ENCODE measurements at places on chromosomes 5 and 9.

DNA sequence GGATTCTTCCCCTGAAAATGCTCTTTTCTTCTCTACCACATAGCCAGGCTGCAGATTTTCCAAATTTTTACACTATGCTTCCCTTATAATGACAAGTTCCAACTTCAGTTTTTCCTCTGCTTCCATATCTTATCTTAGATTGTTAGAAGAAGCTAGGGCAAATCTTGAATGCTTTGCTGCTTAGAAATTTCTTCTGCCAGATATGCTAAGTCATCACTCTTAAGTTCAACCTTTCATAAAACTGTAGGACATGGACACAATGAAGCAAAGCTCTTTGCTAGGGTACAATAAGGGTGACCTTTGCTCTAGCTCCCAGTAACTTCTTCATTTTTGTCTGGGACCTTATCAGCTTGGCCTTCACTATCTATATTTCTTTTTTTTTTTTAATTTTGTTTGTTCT is 88.7 kb downstream of the NXNL2 start:
- DNase-seq: no peak

GRCh38 chr9:128406848-128407391 is 13.7 kb upstream of the CERCAM start:
- no peak for DNase-seq

DNA sequence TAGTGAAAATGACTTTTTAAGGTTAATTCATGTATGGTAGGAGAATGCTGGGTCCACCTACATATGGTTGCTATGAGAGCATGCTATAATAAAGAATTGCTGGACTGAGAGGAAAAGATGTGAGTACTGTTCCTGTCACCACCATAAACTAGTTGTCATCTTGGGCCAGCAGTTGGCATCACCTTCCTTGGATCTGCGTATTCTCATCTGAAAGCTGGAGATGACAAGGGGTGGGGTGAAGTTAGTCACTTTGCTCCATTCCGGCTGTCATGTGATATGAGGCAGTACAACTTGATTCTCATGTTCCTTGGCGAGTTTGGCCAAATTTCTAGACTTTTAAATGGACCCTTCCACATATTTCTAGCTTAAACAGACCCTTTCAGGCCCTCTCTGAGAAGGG is 33.3 kb downstream of the PIP5K1B start:
- no peak for DNase-seq

DNA sequence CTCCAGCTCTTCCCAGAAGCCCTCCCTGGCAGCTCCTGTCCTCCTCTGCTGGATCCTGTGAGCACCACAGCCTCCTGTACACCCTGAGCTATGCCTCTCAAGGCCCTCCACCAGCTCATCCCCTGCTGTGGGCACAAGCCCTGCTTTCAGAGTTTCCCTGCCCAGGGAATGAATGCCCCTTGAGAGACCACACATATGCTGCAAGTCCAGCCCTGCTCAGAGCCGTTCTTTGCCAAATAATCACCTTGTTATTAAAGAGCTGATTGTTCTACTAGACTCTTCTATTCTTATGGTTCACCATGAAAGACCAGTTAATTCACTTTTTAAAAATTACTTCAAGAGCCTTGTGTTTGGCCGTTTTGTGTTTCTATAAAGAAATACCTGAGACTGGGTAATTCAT is 121.5 kb downstream of the MVB12B start:
- DNase-seq: no peak

GRCh38 chr9:108386859-108387384 is 468.9 kb downstream of the ACTL7B start:
- DNase-seq: no peak

- DNase-seq: no peak
These were observed 114.7 kb upstream of the ADAMTS19 start for GRCh38 chr5:129345213-129345924.

DNA sequence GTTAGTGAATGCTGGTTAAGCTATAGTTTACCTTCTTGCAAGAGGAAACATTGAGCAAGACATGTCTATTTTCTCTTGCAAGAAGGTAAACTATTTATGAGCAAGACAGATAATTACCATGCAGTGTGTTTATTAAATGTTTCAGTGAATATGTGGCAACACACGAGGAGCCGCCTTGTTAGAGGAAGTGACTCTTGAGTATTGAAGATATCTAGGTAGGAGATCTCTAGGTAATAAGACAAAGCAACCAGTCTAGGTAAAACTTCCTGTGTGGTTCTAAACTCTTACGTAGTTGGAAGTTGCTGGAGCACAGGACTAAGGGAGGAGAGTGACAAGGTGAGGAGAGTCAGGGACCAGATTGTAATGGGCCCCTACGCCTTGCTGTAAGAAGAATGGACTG is 16.8 kb downstream of the SKP2 start:
- no peak for DNase-seq

DNA sequence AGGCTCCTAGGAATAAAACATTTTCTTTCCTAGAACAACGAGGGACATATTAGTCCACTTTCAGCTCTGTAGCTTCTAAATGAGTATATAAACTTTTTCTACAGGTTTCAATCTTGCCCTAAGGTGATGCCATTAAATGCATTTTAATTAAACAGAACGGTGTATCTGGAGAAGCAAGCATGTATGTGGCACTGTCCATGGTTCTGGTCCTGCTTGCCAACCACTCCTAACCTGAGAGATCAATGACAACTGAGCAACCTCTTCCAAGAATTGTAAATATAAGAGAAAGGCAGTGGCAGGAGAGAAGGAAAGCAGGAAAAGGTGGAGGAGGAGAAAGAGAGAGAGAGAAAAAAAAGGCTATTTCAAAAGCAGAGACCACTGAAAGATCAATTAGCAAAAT is 95.6 kb upstream of the SPOCK1 start:
- DNase-seq: no peak

- no peak for DNase-seq
These were observed 13.1 kb upstream of the LPAR1 start for GRCh38 chr9:111051400-111051799.

- DNase-seq: peak; percentile 19
These were observed 139.9 kb downstream of the PIP5K1B start for GRCh38 chr9:68844631-68845612.
